ENCODE measurements at places on chromosomes 5 and 9.
A peak's percentile ranks its signal among the peaks of the same experiment; 100 is the strongest.

DNA sequence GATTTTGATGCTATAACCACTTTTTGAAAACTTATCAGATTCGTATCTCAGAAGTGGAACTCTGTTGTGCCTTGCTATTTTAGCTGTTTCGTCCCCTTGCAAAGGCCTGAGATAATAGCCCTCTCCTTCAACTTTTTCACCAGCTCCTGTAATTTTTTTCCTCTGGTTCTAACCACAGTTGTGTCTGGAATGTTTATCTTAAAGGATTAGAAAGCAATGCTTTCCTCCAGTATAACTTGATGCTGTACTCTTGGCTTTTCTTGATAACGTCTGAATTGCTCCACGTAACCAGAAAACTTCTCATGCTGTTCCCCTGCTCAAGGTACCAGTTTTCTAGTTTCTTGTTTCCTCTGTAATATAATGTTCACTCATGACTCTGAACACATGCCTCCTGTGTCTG is 209.4 kb downstream of the DTWD2 start:
- DNase-seq, result no peak

- no peak for DNase-seq
These were observed 59.4 kb downstream of the MINAR2 start for GRCh38 chr5:129807162-129807814.

DNA sequence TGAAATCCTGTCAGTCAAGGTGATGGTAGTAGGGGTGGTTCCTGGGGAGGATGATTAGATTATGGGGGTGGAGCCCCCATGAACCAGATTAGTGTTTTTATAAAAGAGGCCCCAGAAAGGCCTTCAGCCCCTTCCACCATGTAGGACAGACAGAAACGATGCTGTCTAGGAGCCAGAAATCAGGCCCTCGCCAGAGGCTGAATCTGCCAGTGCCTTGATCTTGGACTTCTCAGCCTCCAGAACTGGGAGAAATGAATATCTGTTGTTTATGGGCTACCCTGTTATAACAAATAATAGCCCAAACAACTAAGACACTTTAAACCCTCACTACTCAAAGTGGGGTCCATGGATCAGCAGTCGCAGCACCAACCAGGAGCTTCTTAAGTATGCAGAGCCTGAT is 20.2 kb upstream of the FOXB2 start:
- DNase-seq, result no peak

DNA sequence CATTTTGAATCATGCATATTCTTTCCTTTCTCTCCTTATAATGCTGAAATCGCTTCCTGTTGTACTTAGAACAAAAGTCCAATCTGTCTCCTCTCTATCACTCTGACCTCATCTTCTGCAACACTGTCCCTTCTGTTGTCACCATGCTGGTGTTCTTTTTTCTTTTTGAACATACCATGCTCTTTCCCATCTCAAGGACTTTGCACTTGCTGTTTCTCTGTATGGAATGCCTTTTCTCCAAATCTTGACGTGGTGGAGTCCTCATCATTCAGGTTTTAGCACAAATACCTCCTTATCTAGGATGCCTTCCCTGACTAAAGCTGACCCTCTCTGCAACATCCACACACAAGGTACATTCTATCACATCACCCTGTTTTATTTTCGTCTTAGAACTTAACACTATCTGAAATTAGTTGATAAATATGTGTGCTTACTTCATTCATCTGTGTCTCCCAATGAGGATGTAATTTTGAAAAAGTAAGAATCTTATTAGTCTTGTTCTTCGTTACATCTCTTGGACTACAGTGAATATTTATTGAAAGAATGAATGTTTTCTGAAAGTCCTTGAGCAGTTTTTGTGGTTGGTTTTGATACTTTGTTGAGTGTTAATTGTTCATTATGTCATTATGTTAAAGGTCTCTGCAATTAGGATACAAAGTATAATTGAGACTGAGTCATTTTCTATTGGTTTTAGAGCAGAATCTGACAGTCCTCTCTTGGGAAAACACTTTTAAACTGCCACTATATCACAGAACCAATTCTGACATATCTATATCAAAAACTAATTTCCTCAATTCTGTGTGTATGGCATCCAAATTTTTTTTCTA is 145.3 kb upstream of the RASA1 start:
- DNase-seq, result no peak

DNA sequence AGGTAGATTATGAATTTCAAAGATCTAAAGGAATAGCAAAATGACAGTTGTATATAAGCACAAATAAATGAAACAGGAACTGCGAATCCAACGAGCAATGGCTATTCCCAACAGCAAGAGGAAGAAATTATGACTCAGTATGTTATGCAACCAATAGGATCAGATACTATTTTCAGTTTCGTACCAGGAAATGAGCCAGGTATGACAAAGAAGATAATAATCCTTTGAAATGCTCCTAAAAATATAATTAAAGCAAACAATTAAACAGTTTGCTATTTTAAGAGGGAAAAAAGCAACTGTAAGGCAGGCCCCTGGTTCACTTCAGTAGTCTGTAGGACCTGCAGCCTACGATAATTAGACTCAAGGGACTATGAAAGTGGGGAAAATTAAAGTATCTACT is 58.9 kb downstream of the AUH start:
- no peak for DNase-seq

GRCh38 chr9:127679506-127679905 is 27.3 kb upstream of the CFAP157 start:
- DNase-seq, result no peak

GRCh38 chr9:69719983-69720382 is 39.8 kb downstream of the PTAR1 start:
- no peak for DNase-seq

- DNase-seq, result no peak
These were observed 284.9 kb downstream of the CEMIP2 start for GRCh38 chr9:71483436-71483835.

DNA sequence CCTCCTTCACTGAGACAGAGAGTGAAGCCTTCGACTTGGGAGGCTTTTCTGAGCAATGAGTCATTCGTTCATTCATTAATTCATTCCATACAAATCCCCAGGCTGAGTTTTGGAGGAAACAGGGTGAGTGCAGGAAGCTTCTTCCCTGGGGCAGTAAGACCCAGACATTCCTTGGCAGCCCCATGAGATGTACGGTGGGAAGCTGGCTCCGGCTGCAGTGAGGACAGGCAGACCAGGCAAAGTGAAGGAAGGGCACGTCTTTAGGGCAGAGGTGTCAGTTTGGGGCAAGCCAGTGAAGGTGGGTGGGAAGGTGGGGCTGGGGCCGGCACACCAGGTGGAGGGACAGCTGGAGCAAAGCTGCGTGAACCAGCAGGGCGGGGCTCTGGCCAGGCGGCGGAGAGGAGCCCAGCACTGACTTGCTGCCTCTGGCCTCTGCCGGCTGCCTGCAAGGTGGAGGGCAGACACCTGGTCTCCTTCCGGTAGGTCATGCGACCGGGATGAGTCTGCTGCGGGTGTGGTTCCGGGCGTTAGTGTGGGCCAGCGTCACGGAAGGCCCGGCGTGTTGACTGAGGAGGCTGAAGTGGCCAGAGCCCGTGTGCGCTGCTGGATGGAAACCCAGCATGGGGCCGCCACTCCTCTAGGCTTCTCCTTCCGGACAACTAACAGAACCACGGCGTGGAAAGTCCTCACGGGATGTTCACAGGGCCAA is 16.6 kb downstream of the OLFM1 start:
- DNase-seq, result no peak

GRCh38 chr5:124234022-124234769 is 512.2 kb downstream of the ZNF608 start:
- DNase-seq, result no peak

DNA sequence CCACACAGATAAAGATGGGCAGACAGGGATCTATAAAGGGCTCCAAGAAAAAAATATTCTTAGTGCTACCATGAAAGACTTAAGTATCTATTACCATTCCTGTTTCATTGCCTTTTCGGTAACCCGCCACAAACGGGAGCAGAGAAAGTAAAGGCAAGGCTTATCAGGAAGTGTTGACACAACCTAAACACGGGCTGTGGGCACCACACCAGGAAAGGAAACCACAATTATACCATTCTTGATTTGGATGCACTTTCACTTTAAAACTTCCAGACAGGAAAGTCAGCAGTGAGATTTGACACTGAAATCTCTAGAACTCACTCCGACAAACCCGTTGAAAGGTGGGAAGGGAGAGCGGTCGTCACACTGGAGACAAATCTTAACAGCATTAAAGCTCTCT is 6.5 kb downstream of the TLE1 start:
- no peak for DNase-seq

DNA sequence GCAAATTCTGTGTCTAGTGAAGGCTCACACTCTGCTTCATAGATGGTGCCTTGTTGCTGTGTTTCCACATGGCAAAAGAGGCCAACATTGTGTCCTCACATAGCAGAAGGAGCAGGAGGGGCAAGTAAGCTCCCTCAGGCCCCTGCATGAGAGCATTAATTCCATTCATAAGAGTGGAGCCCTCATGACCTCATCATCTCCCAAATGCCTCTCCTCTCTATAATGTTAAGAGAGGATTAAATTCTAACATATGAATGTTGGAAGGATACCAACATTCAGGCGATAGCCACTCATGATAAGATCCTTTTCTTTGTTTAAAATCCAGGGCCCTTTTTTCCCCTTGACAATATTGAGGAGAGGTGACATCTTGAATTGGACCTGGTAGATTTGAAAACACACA is 35.2 kb upstream of the PAM start:
- no peak for DNase-seq

GRCh38 chr9:137390553-137391410 is 32.2 kb downstream of the EXD3 start:
- DNase-seq, result no peak

GRCh38 chr5:91867799-91868198 is 484.7 kb upstream of the ARRDC3 start:
- no peak for DNase-seq

GRCh38 chr9:9729082-9729481 is 883.7 kb downstream of the PTPRD start:
- DNase-seq, result no peak

DNA sequence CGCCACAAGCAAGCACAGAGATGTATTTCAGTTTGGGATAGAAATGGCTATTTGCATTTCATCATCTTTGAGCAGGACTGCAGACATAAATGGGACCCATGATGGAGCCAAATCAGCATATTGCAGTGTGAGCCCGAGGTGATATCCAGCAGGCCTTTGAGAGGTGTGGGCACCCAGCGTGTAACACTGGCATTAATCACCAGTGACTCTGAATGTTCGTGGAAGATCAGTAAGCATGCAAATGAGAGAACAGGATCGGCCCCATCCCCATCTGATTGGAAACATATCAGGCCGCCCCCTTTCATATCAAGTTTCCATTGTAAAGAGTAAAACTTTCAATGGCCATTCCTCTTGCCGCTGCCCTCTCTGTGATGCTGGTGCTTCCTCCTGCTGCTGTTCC is 84.0 kb downstream of the GTF3C4 start:
- peak; percentile 21 for DNase-seq

DNA sequence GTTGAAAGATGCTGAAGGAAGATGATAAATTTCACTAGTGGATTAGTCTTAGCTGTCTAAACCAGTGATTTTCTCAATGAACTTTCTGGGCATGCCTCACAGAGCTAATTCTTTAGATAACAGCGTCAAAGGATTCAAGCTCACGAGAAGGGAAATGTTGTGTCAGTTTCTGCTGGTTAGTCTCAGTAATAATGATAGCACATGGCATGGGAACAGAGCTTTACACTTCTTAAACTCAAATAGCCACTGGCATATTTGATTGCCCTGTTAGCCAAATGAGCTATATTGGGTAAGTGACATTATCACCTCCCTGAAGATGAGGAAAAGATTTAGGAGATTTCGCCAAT is 139.3 kb upstream of the NR3C1 start:
- DNase-seq, result no peak

GRCh38 chr9:97848215-97848479 is 4.9 kb upstream of the FOXE1 start:
- no peak for DNase-seq

DNA sequence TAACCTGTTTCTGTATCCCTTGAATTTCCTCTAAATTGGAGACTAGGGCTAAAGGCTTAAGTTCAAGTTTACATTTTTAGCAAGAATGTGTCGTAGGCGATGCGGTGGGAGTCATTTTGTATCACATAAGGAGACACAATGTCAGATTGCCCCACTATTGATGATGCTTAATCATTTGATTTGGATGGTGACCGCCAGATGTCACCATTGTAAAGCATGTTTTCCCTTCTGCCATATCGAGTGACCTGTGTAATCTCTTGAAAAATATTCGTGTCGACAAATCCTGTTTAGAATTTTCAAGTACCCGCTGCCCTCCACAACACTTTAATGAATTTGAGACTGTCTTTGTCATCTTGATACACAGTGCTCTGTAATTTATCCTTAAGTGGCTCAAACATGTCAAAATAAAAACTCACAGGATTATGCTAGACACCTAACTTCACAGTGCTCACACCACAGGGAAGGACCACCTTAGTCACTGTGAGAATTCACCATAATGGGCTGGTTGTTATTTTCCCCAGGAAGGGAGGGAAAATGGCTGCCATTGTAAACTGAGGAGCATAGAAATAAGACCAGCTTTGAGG is 34.5 kb upstream of the SLC46A2 start:
- no peak for DNase-seq

DNA sequence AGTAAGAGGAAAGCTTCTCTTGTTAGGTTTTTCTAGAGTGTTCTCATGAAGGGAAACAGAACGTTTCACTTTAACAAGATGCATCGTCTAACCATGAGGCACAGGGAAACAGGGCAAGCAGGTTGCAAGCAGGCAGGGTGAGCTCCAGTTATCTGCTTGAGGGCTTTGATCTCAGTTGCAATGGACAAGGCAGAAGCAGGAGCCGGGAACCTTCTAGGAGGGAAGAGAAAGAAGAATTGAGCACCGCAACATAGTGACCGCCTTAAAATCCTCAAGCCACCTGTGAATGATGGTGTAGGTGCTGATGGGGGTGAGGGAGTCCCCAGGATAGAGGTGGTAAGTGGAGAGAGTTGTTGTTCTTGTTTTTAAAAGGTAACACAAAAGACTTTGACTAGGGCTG is 22.9 kb upstream of the ZSWIM6 start:
- no peak for DNase-seq

GRCh38 chr9:109908459-109909390 is 128.7 kb downstream of the PALM2AKAP2 start:
- no peak for DNase-seq

GRCh38 chr9:8730618-8731017 is 931.0 kb upstream of the DMAC1 start:
- no peak for DNase-seq

DNA sequence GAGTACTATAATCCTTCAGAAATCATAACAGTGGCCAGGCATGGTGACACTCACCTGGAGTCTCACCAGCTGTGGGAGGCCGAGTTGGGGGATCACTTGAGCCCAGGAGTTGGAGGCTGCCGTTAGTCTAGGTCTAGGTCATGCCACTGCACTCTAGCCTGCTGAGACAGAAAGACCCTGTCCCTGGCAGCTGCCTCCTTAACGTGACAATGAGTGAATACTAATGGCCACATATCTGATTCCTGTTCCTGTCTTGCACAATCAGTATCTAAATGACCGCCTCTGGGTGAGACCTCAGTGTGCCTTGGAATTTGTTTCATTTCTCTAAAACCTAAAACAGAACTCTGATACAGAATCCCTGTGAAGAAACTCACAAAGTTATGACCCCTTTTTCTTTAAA is 131.0 kb upstream of the DAB2 start:
- DNase-seq, result no peak

GRCh38 chr5:141926434-141926833 is 2.8 kb downstream of the DELE1 start:
- no peak for DNase-seq

GRCh38 chr9:105459336-105459735 is 11.5 kb downstream of the FSD1L start:
- DNase-seq, result no peak

Data from activated effector memory CD4-positive, alpha-beta T cell treated with anti-CD3 and anti-CD28 coated beads, Interleukin-2, amount 50 U/mL, for 16 hours (primary cell).